ENCODE measurements at places on chromosomes 7 and 10.

DNA sequence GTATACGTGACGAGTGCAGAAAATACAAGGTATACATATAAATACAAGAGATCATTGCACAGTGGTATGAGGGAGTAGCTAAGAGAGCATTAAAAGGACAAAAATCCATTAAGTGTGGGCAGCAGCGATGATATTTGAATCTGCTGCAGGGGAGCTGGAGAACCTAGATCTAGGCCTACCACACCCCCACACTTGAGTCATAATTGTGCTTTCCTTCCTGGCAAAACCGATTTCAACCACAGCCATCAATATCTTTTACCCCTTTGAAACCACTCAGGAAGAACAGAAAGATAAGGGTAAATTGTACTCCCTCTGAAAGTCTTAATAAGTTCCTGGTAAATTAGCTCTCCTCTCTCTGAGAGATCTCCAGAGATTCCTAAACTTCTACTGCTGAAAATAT, 345.0 kb downstream of the SORCS1 start:
- H3K4me3 ChIP-seq = no peak overlapping the region
- DNase-seq = no peak
- no peaks in the 10 kb centered on the region for H3K36me3 ChIP-seq

DNA sequence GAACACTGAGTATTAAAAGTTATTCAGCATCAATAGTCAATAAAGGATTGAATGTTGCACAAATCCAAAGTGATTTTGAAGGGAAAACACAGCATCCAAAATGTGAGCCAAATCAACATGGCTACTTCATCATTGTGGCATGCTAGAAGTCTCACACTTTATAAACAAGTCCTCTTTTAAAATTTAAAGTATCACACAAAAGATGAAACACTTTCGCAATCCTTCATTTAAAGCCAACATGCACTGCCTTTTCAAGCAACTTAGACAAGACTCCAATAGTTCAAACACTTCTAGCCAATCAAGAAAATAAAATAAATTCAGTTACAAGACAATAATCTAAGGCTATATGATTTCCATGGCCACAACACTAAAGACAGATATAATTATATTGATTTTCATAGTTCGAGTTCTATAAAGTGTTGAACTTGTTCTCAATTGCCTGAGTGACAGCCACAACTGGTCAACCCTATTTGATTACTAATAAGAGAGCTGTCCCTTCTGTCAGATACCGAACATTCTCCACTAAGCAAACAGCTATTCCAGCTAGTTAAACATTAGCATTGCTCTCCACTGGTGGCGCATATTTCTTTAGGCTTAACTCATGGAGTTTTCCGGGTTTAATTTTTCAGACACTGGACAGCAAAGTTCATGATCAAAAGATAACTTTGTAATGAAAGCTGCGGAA, 8.3 kb downstream of the EBF3 start:
- no peak overlapping the region for H3K4me3 ChIP-seq
- peaks cover 17% of the 10 kb centered on the region for H3K27me3 ChIP-seq

GRCh38 chr7:110944966-110945644, 145.8 kb upstream of the LRRN3 start:
- H3K4me3 ChIP-seq = no peak overlapping the region
- peak; percentile 55 for DNase-seq
- H3K4me1 ChIP-seq = peaks cover 2% of the 10 kb centered on the region
- H3K36me3 ChIP-seq = no peaks in the 10 kb centered on the region
- no peak overlapping the region for H3K27ac ChIP-seq

- H3K27me3 ChIP-seq = no peaks in the 10 kb centered on the region
- no peaks in the 10 kb centered on the region for H3K36me3 ChIP-seq
- DNase-seq = peak; percentile 74
- H3K27ac ChIP-seq = no peak overlapping the region
- H3K4me1 ChIP-seq = no peaks in the 10 kb centered on the region
Observed at GRCh38 chr7:157568770-157569584, 232.2 kb downstream of the DNAJB6 start.

DNA sequence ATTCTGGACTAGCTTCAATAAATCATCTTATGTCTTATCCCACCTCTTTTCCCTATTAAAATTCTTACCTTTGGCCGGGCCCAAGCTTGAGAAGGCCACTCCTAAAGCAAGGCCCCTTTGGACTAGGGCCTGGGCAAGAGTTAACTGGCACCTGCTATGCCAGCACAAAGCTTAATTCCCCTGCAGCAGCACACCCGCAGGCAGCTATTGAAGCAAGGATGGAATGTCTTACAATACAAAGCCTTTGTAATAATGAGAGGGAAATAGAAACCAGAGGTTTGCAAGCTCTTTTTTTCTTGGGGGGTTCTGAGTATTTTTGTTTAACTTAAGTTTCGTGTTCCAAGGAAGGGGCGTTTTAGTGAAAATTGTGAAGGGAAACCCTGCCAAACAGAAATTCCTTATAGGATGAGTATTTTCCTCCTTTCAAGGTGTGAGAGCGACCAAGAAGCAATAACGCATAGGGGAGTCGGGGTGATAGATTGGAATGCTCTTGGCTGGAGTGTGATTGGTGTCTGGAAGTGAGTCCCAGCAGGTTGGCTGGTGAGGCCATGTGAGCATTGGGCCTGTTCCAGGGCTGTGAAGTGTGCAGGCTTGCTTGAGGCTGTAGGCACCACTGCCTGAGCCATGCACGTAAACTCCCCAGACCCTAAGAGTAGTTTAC, 148.5 kb downstream of the KIAA1217 start:
- H3K27me3 ChIP-seq = no peaks in the 10 kb centered on the region
- no peak overlapping the region for H3K27ac ChIP-seq
- H3K4me3 ChIP-seq = no peak overlapping the region
- H3K36me3 ChIP-seq = no peaks in the 10 kb centered on the region

Measured in mesendoderm (in vitro differentiated cells).